ENCODE measurements at places on chromosomes 3 and 15.

DNA sequence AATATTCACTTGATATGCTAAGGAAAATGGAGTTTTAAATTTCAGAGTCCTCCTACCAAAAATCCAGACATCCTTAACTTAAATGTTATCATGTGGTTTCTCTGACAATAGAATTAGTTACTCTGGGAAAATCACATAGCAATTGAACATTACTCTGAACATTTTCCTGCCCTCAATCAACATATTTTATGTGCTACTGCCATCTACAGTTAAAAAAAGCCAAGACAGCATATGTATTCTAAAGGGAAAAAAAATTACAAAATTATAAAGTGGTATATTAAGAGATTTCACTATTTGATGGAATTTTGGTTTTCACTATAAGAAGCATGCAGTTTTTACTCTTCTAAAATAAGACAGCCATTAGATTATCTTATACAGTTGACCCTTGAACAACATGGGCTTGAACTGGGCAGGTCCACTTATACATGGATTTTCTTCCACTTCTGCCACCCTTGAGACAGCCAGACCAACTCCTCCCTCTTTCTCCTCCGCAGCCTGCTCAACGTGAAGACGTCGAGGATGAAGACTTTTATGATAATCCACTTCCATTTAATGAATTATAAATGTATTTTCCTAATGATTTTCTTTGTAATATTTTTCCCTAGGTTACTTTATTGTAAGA is 122.3 kb downstream of the ATP1B3 start:
- DNase-seq, result peak; percentile 17

DNA sequence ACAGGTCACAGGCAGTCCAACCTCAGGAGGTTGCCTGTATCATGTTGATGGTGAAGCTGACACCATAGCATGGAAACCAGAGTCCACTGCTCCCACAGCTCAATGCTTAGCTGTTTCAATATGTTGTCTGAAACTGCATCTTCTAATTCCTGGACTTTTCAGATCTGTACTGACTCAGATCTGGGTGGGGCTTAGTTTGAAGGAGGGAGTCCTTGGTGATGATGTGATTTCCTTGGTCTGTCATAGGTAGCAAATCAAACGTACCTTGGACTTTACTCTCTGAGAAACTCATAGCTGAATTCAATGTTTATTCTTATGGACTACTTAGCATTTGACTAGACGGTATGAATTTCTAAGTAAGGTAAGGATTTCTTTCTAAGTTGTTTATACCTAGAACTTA is at the start of gene HHLA2:
Gene HHLA2, plus strand, starts transcription at position 310 of the 400 bp plus-strand sequence. CDS start 55,266 bp downstream, outside the sequence.
- DNase-seq, result no peak

DNA sequence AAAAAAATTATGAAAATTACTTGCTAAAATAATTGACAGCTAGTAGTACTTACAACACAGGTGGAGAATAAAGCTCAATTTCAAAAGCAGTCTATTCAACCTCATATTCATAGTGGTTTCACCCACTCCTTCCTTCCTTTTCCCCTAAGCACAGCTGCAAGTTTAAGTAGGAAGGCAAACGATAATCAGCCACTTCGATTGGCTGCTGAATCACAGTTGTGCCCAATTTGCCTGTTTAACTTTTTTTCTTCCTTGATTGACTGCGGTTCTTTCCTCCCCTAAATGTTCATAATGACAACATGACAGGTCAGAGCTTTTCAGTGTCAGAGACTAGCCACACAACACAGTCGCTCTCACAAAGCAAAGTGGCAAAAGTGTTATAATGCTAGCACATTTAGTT is 468.0 kb upstream of the GBE1 start:
- DNase-seq, result peak; percentile 1

DNA sequence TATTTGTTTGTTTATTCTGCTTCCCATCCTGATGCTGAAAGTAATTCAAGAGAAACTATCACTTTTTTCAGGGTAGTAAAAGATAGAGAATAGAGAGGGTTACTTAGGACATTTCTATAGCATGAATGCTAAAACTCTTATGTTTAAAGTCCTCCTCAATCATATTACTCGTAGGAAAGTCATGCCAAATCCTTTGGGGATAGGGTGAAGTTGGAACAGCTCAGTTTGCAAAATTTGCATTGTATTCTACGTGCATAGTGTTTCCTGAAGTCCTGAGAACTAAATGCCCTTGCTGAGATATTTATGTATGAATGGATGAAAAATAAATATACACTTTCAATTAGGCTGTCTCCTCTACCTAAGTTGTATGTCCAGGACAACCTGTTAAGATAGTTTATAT is 14.6 kb downstream of the PLSCR5 start:
- no peak for DNase-seq

DNA sequence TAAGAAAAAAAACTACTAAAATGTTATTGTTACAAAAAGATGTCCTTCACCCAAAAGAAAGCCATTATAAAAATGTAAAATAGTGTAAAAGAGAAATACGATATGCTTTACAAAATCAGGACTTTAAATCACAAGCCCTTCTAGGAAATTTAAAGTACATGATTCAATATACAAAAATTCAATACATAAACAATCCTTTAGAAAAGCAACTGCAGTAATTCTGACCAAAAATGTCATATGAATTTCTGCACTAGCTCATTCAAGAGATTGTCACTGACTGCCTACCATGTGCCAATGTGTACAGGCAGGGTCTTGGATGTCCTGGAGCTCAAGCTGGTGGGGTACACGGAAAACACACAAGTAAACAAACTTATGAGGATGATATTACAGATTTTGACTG is 2.5 kb downstream of the MORC1 start:
- DNase-seq, result no peak

GRCh38 chr3:169835533-169835932 is 22.8 kb upstream of the LRRC34 start:
- no peak for DNase-seq

- DNase-seq, result no peak
Measured at GRCh38 chr15:101568309-101568708, 78.8 kb upstream of the PCSK6 start.

DNA sequence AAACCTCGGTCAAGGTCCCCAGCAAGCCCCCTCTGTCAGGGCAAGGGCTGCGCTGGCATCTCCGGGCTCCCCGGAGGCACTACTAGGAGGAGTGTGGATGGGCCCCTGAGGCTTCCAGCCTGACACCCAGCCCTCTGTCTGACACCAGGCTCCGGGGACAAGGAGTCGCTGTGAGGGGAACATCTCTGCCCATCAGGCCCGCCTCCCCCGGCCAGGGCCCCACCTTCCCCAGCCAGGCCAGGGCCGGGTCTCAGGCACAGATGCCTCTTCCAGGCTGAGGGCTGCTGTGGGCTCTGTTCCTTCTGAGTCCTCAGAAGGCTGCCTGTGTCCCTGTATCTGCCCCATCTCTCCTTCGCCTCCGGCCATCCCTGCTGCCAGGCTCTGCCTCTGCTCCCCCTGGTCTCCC is 15.8 kb downstream of the CSPG4 start:
- DNase-seq, result no peak

DNA sequence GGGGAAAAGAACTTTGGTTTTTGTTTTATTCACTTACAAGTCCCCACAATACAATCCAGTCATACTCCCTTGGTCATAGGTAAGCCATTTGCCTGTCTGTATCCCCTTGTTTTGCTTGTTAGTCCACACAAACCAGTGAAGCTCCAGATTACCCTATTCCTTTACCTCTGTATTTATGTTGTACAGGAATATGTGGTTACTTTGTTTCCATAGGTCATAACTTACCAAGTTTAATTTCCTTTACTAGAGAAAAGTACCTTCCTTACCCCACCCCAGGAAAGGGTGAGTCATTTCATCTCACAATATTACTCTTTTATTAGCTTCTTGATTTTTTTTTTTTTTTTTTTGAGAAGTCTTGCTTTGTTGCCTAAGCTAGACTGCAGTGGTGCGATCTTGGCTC is 113.4 kb upstream of the LRRFIP2 start:
- DNase-seq, result no peak

DNA sequence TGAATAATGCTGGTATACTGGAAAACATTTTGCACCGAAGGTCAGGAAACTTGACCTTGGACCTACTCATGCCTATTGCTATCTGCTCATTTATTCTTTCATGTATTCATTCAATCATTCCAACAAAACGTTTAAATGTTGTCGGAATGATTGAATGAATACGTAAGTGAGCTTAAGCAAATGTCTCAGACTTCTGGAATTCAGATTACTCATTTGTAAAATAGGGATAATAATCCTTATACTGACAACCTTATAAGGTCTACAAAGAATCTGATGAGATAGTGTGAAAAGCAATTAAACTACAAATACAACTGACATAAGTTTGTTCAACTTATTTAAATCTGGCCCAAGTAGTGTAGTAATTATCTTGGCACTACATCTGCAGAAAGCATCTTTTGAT is 288.7 kb downstream of the WDR72 start:
- no peak for DNase-seq

DNA sequence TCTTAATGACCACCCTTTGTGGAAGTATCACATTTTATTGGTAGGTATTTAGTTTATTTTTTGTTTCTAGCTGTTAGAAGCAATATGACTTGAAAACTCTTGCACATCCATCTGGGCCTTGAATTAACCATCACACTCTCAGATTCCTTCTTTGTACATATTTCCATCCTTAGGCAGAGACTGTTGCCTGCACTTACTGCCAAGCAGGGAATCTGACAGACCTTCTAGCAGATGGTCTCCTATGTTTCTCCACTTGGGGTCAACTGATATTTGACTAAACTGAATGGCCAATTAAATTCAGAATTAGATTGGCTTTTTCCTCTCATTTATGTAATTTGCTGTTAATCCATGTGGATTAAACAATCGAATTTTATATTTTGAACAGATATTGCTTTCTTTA is 324.9 kb upstream of the TGFBR2 start:
- DNase-seq, result no peak

DNA sequence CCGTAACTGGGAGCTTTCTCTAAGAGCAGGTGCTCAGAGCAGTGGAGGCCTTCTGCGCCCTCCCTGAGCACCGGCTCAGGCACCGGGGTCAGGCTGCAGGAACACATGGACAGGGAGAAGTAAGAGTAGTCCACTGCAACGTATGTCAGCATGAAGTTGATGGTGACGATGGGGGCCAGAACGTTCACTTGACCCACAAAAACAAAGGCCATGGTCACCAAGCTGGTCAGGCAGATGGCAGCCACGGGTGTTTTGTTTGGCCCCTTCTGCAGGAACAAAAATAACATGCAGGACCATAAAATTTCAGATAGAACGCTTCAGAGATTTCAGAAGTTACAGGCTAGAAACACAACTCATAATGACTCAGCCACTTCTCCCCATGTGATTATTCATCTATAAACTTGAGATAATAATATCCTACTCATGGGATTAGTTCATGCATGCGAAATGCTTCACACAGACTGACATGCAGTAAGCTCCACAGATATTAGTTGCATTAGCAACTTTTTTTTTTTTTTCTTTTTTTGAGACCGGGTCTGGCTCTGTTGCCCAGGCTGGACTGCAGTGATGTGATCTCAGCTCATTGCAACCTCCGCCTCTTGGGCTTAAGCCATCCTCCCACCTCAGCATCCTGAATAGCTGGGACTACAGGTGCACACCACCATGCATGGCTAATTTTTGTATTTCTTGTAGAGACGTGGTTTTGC is 52.2 kb upstream of the HEG1 start:
- peak; percentile 70 for DNase-seq

DNA sequence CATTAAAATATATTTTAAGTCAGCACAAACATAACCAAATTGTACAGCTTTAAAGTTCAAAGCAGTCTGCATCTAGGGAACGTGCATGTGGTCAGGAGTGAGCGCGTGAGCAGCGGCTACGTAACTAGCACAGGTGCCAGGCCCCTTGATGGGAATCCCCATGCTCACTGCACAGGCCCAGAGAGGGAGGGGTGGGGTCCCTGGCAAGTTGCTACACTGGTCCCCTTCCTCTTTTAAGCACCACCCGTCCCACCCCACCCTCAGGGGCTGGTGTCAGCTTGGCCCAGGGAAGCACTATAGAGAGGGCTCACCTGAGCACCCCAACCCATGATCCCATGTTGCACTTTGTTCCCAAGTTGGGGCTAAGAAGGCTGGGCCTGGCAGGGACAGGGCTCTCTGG is 835 bp upstream of the GMPPB start:
- DNase-seq, result peak; percentile 9

GRCh38 chr3:169579116-169579710 is 84.3 kb downstream of the MECOM start:
- DNase-seq, result no peak

GRCh38 chr15:99732751-99733267 is 428 bp downstream of the LYSMD4 start:
- peak; percentile 40 for DNase-seq

GRCh38 chr3:106811376-106811775 is 565.9 kb upstream of the CCDC54 start:
- no peak for DNase-seq

- no peak for DNase-seq
Measured at GRCh38 chr15:29194866-29195265, 74.8 kb downstream of the NSMCE3 start.

GRCh38 chr3:193030276-193030675 is 112.6 kb upstream of the MB21D2 start:
- no peak for DNase-seq

GRCh38 chr15:68694111-68694510 is 115.3 kb downstream of the CORO2B start:
- DNase-seq, result no peak

DNA sequence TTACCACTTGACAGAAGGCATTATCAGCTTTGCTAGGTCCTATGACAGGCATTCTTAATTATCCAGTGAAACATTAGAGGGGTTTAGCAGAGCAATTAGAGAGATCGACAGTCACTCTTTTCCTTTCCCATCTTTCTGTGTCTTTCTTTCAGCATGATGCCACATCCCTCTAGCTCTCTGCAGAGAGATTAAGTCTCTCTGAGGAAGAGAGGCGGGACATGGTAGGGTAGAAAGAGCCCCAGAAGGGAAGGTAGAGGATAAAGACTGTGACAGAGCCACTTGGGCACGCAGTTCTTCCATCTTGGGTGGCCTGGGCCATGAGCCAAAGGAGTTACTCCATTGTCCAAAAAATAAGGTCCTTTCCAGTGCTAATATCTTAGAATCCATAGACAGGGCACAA is 55.8 kb downstream of the HHLA2 start:
- no peak for DNase-seq

GRCh38 chr15:88648357-88649214 is 9.8 kb downstream of the ISG20 start:
- no peak for DNase-seq

GRCh38 chr3:194586836-194587235 is 46.4 kb downstream of the TMEM44 start:
- DNase-seq, result peak; percentile 73

DNA sequence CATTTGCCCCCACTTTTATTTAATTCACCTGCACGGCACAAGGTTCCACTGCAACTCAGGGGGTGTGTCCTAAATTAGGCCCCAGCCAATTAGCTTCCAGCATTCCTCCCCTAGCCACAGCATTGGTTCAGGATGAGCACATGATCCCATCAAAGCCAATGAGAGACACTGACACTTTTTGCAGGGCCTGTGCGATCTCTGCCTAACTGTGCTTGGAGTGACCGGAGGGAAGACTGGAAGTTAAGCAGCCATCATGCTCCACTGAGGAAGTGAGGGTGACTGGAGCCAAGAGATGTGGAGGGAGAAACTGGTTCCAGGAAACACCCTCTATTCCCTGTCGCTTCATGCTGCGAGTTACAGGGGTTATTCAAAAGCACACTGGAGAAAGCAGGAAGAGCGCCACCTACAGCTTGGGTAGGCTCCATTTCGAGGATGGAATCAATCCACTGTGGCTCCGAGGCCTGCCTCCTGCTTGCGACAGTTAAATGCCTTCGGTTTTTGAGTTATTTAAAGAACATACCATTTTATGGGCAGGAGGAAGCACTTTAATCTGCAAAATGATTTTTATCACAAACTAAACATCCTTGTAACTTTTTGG is 122.2 kb upstream of the WNT5A start:
- no peak for DNase-seq

Measured in suppressor macrophage (primary cell).